Stimulated activated CD4-positive, alpha-beta T cell treated with anti-CD3 and anti-CD28 coated beads, Interleukin-12 subunit alpha, Interleukin-12 subunit beta, amount 100 ng/mL, for 48 hours (primary cell): ENCODE measurements at places on chromosomes 16 and 17.

DNA sequence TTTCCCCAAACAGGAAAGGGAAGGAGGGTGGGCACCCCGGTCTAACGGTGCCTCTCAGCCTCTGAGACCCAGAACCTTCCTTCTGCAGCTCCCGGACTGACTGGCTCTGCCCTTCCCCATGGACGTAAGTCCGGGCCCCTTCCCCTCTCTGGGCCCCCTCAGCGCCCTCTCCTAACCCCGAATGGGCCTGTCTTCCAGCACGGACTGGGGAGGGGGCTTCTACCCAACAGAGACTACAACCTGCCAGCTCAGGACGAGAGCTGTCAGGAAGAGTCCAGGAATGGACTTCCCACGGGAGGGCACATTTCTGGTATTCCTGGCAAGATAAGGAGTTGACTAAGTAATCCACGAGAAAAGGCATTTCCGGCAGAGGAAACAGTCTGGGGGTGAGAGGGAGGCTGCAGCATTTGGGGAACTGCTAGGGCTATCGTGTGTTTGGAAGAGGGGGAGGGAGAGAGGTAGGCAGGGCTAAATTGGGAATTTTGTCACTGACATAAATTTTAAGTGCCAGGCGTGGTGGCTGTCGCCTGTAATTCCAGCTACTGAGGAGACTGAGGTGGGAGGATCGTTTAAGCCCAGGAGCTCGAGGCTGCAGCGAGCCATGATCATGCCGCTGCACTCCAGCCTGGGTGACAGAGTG lies 12.1 kb upstream of the ALDOA start:
- no peak for DNase-seq

GRCh38 chr17:17831208-17832031 lies 5.4 kb downstream of the SREBF1 start:
- no peak for DNase-seq

GRCh38 chr17:58082870-58083490 lies at the start of gene DYNLL2:
TSS of gene DYNLL2 (plus strand) at chr17:58083419. CDS start at chr17:58087091, 3,672 bp downstream.
- DNase-seq, result peak; percentile 91

GRCh38 chr16:46854846-46855245 lies 23.9 kb upstream of the C16orf87 start:
- DNase-seq, result no peak

DNA sequence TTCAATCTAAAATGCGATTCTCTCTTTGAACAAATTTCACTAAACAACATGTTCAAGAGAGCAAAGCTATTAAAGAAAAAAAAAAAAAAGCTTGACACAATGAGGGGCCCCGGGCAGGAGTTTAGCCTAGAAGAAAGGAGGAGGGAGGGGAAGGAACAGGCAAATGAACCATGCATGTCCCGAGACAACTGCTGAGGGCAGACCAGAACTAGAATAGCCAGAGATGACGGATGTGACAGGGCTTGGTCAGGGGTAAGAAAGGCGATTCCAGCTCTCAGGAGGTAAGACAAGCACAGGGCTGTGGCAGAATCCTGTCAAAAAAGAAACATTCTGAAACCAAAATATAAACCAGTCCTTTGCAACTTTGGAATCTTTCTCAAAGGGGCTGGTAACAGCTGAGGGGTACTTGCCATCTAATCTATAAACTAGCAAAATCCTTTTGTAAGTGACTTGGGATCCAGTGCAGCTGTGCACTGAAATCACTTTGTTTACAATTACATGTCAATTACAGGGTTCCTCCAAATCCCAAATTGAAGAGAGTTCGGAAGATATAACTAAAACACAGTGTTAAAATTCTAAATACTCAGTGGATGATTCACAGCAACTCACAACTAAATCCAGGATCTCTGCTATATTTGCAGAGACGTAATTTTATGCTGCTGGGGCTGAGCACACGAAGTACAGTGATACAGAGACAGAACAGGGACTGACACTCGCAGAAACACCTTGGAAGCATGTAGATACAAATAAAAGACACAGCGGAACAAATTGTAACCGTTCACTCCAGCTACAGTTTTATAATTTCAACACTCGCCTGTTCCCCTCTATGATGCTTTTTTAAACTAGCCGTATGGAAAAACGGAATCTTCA lies 567.4 kb upstream of the ZFHX3 start:
- DNase-seq, result no peak

GRCh38 chr17:53791551-53791950 lies 31.2 kb upstream of the KIF2B start:
- no peak for DNase-seq

GRCh38 chr17:17859909-17860765 lies 23.4 kb upstream of the SREBF1 start:
- DNase-seq, result peak; percentile 61

DNA sequence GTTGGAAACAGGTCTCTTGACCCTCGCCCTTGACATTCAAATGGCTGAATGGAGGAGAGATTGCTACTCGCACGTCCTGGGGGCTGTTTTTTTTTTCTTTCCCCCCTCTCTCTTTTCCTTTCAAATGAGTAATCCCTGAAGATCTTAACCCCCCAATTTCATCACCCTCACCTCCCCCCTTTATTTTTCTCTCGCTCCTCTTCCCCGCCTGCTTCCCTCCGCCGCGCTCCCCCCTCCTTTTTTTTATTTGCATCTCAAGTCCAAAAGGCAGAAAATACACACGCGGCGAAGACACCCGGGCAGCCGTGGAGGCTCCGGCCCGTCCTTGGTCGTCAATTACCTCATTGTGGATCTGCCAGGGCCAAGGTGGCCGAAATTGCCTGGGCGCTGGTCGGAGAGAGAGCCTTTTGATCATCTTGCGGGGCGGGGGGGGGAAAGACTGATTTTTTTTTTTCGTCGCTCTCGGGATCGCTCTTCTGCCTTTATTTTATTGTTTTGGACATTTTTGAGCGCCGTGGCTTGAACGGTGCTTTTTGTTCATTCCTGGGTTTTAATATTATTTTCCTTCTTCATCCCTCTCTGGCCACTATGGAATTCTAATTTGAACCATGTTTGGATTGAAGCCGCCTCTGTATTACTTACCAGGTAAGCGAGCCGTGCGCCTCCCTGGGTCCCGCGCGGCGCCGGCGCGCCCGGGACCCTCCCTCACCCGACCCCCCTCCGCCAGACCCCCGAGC lies 57.2 kb upstream of the GSE1 start:
- DNase-seq, result no peak

- no peak for DNase-seq
Measured at GRCh38 chr17:82859431-82860403, 19.9 kb upstream of the ZNF750 start.

GRCh38 chr16:27403601-27403992 lies 1.6 kb downstream of the IL21R start:
- no peak for DNase-seq

DNA sequence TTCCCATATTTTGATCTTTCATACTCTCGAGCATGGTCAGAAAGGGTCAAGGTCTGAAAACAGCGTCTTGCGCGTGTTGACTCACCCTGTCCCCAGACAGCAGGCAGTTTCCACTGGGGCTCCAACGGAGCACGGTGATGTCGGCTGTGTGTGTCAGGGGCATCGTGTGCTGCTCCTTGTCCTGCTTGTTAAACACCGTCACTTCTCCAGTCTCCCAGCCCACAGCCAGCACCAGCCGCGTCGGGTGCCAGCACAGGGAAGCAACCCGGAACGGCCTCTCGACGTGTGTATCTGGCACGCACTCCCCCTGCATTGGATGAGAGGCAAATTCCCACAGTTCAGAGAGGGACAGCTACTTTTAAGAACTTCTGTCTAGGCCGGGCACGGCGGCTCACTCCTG lies 9.6 kb downstream of the IFT140 start:
- DNase-seq, result no peak

DNA sequence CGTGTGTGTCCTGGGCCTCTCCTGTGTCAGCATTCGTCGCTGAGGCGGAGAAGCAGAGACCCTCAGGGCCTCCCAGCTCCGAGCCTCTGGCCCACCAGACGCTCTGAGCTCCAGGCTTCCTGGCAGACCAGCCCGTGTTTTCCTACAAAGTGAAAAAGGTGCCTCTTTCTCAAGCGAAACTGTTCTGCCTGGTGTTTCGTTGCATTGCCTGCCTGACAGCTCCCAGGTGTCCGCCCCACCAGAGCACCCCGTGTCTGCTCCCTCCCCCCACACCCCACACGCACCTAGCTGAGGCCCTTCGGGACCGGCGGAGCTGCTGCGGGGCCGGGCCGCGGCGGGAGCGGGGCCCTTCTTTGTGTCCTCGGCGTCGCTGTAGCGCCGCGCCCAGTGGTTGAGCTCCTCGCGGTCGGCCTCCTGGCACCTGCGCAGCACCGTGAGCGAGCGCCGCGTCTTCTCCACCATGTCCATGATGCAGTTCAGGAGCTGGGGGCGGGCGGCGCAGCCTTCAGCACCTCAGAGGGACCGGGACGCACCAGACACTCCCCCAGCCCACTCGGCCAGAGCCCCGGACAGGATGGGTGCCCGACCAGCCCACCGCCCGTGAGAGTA lies 14.7 kb upstream of the PABPN1L start:
- DNase-seq, result no peak

GRCh38 chr17:1461198-1461944 lies 5.3 kb upstream of the CRK start:
- DNase-seq, result no peak

GRCh38 chr16:80389338-80389737 lies 151.5 kb upstream of the DYNLRB2 start:
- DNase-seq, result no peak

DNA sequence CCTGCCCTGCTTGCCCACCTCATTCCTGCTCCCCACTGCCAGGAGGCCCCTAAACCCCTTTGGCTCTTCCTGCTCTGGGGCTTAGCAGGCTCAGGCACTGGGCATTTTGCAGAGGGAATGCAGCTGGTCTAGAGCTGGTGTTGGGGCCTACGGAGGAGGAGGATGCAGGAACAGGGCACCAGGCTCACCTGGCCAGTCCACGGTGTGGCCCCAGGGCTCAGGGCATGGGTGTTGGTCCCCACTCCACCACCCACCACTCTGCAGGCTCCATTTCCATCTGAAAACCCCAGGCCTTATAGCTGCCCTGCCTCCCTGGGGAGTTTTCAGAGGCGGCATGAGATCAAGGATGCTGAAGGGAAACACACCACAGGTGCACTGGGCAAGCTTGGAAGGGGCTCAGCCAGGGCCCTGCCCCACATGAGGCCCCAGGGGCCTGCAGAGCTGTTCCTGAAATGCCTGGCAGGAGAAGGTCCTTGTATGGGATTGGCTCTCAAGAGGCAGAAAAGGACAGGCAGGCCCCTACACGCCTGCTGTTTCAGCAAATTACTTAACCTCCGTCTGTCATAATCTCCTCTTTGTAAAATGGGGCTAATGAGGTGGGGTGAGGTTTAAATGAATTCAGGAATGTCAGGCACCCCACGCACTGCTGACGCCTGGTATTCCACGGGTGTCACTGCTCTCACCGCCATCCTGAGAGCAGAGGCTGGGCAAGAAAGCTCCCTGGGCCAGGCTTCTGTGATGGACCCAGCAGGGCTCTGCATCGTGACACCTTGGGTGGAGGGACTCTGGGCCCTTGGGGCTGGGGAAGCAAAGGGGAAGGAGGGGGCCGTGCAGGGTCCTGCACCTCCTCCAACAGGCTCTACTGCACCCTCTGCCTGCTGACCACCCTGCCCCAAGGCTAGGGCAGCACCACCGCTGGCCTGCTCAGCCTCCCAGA lies 9.3 kb downstream of the SLC47A2 start:
- no peak for DNase-seq

GRCh38 chr16:27366687-27367460 lies 35.1 kb upstream of the IL21R start:
- DNase-seq, result no peak

- no peak for DNase-seq
Measured at GRCh38 chr16:75820672-75821071, 94.4 kb upstream of the CPHXL start.

- DNase-seq, result no peak
Measured at GRCh38 chr17:30422171-30422570, 43.4 kb downstream of the CPD start.

DNA sequence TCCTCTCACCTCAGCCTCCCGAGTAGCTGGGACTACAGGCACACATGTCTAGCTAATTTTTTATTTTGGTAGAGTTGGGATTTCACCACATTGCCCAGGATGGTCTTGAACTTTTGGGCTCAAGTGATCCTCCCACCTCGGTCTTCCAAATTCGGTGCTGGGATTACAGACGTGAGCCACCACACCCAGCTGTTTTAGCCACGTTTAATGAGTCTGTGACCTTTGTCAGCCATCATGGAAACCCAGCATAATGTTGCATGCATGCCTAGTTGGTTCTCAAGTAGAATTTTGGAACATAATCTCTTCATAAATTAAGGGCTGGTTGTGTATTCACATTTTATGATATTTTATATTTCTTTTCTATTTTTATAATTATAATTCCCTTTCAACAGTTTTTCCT lies 42.0 kb downstream of the GOSR1 start:
- no peak for DNase-seq

GRCh38 chr17:3572231-3572630 lies 14.6 kb upstream of the TRPV3 start:
- no peak for DNase-seq

GRCh38 chr17:42354956-42355843 lies 33.0 kb downstream of the STAT3 start:
- no peak for DNase-seq

DNA sequence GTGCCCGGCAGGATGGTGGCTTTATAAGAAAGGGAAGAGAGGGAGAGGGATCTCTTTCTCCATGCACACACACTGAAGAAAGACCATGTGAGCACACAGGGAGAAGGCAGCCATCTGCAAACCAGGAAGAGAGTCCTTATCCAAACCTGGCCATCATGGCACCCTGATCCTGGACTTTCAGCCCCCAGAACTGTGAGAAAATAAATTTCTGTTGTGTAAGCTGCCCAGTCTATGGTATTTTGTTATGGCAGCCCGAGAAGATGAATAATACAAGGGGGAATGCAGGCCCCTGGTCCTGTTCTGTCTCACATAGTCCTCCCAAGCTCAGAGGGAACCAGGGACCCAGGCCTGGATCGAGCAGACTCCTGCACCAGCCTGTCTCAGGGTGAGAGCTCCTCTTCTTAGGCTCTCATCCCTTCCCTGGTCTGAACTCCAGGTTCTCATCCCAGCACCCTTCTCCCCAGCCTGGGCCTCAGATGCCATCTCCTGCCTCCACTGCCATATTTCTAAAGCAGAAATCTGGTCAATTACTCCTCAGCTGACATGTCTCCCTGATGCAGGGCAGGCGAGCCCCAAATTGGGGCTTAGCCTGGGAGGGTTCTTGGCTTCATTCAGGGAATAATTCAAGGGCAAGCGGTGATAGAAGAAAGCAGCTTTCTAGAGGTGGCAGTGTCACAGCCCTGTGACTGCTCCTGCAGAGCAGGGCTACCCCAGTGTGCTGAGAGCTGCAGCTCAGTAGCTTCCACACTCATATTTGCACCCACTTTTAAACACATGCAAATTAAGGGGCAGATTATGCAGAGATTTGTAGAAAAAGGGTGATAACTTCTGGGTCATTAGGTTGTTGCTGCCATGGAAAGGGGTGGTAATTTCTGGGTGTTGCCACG lies 28.8 kb downstream of the IGFBP4 start:
- no peak for DNase-seq
